Esophagus muscularis mucosa (tissue), 4 donors: ENCODE measurements at places on chromosomes 3 and 15. TPM values are rescaled to one million over a fixed set of nuclear protein-coding genes. Genes with fewer than 3 reads are reported as not detected.

DNA sequence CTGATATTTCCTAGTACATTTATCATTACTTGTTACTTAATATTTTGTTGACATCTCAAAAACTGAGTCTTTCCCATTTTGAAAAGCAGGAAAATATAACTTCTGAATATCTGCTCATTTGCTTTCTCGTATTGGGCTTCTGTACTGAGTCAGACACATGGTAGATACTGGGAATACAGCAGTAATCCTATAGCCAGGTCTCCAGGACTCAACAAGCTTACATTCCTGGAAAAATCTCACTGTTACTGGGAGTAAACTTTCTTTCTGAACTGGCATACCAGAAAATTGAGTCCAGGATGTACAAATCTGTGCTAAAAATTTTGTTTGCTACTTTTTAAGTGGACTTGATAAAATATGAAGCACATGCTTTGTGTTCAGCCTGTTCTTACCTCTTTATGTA, 240.4 kb downstream of the RBMS3 start:
- DNase-seq: no peak

DNA sequence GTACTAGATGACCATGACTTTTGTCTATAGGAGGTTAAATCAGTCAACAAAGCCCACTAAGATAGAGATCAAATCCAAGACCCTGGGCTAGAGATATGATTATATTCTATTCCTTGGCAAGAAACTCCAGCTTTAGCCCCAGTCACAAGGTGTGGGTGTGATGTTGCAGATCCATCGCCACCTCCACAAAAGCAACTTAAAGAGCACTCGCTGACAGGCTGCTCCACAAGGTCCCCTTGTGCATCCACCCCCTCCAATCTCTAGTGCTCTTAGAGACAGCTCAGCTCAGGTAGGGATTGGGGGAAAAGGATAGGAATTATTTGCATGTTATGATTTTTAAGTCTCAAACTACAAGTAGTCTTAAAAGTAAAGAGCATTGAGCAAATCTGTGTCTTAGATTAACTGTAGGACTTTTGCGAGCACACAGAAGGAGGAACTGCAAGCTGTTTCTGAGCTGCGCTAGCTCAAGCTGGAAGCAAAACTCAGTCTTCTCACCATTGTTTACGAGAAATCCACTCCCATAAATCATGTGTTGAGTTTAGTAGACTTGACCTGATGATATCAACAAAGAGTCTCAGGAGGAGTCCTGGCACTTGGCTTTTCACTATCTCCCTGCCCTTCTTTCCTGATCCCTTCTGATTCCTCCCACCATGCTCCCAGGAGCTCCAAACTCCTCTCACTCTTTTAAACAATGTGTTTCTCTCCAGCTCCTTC, 177.6 kb downstream of the STAC start:
- no peak for DNase-seq

Gene GATM
- 34.2 TPM for total RNA-seq

DNA sequence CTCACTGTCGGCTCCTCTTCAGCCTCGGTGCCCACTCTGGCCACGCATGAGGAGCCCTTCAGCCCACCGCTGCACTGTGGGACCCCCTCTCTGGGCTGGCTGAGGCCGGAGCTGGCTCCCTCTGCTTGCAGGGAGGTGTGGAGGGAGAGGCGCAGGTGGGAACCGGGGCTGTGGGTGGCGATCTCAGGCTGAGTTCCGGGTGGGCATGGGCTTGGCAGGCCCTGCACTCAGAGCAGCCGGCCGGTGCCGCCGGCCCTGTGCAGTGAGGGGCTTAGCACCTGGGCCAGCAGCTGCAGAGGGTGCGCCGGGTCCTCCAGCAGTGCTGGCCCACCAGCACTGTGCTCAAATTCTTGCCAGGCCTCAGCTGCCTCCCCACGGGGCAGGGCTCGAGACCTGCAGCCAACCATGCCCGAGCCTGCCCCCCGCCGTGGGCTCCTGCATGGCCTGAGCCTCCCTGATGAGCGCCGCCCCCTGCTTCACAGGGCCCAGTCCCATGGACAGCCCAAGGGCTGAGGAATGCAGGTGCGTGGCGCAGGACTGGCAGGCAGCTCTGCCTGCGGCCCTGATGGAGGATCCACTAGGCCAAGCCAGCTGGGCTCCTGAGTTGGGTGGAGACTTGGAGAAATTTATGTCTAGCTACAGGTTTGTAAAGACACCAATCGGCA, 899.1 kb downstream of the SI start:
- DNase-seq: no peak

DNA sequence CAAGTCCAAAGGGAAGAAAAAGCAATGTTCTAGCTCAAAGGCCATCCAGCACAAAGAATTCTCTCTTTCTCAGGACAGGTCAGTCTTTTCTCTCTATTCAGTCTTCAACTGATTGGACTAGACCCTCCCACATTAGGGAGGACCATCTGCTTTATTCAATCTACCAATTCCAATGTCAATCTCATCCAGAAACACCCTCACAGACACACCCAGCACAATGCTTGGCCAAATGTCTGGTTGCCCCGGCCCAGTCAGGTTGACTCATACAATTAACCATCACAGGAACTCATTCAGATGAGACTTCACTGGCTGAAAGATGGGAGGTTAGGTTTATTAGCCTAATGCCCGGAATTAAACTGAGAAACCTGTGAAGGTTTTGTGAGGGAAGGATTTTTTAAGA, 32.4 kb downstream of the ACAN start:
- DNase-seq: no peak

Gene TRIM71
- not detected for total RNA-seq
